ENCODE measurements at places on chromosomes 6 and 20. TPM values are rescaled to one million over a fixed set of nuclear protein-coding genes. Genes with fewer than 3 reads are reported as not detected.

Gene KLHDC3
- 122 TPM for total RNA-seq

Gene OPRM1
- not detected for total RNA-seq

Gene SCUBE3
- total RNA-seq, result 11.4 TPM

Gene TSHZ2
- 3.9 TPM for total RNA-seq

Gene CHMP4B
- 51.4 TPM for total RNA-seq

Gene PDE7B
- total RNA-seq, result 0.12 TPM

Gene DOK5
- 3.1 TPM for total RNA-seq

Gene CEP162
- 28.8 TPM for total RNA-seq

Gene ESR1
- total RNA-seq, result not detected

Gene HDGFL1
- total RNA-seq, result not detected

Gene GSTA4
- 62.2 TPM for total RNA-seq

Gene DZANK1
- 5.3 TPM for total RNA-seq

Gene PPIL6
- total RNA-seq, result 4.8 TPM

Gene SH3BGRL2
- total RNA-seq, result 47.0 TPM

Gene HUS1B
- total RNA-seq, result not detected

Gene PAX1
- total RNA-seq, result not detected

Gene CLPSL1
- total RNA-seq, result not detected

Gene DAAM2
- 2.1 TPM for total RNA-seq

Gene TMC2
- not detected for total RNA-seq

Gene TMEM14A
- 33.7 TPM for total RNA-seq

Gene CD40
- total RNA-seq, result 14.0 TPM

Gene FOXC1
- total RNA-seq, result 0.45 TPM

Gene MYLK2
- not detected for total RNA-seq

Gene SPATA25
- 0.43 TPM for total RNA-seq

Gene CDYL
- total RNA-seq, result 46.4 TPM

Gene FOXA2
- total RNA-seq, result not detected

Gene SLC24A3
- total RNA-seq, result 0.31 TPM

Data from neural progenitor cell (in vitro differentiated cells).